ENCODE measurements at places on chromosomes 1 and 21.

DNA sequence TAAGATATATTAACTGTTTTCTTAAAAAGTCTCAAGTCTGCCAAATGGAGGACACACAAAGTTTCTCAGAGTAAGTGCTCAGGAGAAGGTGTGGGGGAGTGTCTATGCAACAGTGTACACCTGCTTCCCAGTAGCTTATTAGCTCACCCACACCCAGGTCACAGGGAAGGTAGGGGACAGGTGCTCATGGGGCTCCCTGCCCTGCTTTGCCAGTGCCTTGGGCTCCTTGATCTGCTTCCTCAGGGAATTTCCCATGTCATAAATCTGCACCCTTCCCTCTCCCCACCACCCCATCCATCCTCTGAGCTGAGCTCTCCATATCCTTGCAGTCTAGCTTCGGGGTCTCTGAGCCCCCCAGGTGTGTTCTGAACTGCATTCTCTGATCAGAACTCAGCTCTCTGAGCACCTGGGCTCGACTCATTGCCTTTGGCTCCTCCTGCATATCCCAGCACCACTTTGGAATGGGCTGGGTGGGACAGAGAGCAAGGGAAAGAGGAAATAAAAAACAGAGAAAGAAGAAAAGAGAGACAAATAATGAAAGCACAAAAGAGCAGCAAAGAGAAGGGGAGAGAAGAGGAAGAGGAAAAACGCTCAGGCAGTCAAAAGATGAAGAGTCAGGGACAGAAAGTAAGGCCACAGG, 87.0 kb upstream of the ATP1B1 start:
- no peak for DNase-seq

GRCh38 chr1:221069178-221069903, 190.1 kb downstream of the HLX start:
- no peak for DNase-seq

- peak; percentile 97 for DNase-seq
Observed at GRCh38 chr1:19405761-19406487, 79.4 kb downstream of the CAPZB start.

DNA sequence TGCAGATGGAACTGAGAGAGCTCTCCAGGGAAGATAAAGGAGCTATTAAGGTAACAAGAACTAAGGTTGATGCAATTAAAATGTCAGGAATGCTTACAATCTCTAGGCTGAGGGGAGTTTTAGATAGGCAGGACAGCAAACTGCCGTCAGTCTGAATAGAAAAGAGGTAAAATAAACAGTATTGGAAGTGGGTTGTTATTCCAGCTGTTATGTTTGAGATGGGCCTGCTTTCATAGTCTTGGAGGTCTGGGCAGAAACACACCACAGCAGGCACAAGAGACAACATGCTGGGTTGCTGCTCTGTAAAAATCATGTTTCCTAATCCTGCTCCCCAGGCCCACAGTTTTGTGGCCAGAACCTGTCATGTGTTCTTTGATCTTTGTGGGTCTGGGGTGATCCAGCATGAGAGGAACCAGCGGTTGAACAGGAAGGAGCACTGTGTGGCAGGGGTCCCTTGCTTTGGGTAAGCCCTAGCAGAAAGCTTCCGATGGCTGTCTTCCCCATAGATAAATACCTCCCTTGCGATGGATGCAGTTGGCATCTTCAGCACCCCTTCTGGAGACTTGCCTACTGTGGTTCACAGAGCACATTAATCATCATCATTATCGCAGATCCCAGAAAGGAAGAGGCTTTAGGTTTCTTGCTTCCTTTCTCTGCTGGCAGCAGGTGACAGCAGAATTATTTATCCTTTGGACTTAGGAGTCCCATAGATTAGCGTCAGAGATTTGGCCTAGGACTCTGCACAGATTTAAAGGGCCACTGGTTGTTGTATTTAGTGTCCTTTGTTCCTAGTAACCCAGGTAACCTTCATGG, 97.1 kb downstream of the AK5 start:
- DNase-seq = no peak

- DNase-seq = no peak
Observed at GRCh38 chr1:168638884-168639283, 62.5 kb downstream of the XCL1 start.

DNA sequence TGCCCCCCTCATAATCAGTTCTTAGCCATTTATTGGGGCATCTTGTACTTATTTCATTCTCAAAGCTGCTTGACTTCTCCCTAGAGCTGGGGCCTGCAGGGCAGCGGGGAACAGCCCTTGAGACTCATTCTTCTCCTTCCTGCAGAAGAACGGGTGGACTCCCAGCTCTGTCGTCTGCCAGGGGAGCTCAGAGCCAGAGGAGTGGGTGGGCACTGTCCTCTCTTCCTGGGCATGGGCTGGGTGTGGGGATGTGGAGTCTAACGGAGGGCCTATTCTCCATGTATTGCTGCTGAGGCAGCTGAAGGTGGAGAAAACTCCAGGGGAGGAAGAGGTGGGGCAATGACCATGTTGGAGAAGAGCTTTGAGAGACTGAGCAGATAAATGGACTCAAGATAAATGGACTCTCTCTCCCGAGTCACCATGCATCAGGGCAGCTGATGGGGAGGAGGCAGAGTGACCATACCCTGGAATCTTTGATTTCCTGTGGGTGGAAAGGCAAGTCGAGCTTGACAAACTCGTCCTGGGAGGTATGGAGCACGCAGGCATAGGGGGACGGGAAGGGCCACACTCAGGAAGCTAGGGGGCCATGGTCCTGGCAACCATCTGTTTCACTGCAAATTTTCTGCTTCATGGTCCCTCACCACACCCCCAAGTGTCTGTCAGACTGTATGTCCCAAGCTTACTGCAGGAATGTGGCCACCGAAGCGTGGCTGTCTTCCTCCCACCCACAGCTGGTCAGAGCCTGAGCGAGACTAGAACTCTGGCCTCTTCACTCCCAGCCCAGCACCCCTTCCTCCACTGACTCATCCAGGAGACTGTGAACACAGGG, 56.9 kb upstream of the ATP2B4 start:
- no peak for DNase-seq

DNA sequence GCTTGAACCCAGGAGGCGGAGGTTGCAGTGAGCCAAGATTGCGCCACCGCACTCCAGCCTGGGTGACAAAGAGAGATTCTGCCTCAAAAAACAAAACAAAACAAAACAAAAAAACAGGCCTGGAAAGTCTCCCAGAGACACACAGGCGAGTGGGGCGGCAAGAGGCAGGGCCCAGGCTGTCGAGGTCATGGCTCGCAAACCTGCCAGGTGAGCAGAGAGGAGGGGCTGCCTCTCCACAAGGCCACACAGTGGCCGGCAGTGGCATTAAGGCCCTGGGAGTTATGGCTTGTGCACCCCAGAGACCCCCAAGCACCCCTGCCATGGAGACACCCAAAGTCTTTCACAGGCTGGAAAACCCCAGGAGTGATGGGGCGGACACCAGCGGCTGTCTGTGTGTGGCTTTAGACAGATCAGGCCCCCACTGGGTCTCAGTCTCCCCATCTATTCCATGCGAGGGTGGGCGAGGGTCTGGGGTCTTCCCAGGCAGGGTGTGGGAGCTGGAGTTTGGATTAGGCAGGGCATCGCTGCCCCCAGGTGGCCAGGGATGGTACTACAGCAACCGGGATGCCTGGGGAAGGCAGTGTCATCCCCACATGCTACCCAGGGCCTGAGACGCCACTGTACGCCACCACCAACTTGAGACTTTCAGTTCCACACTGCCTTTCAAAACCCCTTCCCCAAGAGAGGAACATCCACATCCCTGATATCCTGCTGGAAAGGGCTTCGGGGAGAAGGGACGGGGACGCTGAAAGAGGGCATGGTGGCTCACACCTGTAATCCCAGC, 7.3 kb upstream of the CTRC start:
- DNase-seq = peak; percentile 5
